Activated naive CD4-positive, alpha-beta T cell treated with anti-CD3 and anti-CD28 coated beads for 36 hours (primary cell): ENCODE measurements at places on chromosomes 11 and 22.

- no peak for DNase-seq
Observed at GRCh38 chr11:67680696-67681470, 6.5 kb upstream of the ALDH3B2 start.

- DNase-seq = no peak
Observed at GRCh38 chr11:62896049-62896448, 15.4 kb downstream of the SLC3A2 start.

DNA sequence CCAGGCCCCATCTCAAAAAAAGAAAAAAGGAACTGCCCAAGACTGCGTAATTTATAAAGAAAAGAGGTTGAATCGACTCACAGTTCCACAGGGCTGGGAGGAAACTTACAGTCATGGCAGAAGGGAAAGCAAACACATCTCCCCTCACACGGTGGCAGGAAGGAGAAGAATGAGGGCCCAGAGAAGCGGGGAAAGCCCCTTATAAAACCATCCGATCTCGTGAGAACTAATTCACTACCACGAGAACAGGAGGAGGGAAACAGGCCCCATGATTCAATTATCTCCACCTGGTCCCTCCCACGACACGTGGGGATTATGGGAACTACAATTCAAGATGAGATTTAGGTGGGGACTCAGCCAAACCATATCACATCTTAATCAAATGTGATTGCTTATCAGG lies 82.2 kb downstream of the BUD13 start:
- no peak for DNase-seq

GRCh38 chr11:28713850-28714249 lies 605.7 kb downstream of the METTL15 start:
- DNase-seq = no peak

- DNase-seq = no peak
Observed at GRCh38 chr11:69013009-69013951, at the start of gene MRGPRF. Gene MRGPRF, minus strand, starts transcription at chr11:69013246. Its CDS starts 3,345 bp downstream, at chr11:69009901.
